ENCODE measurements at places on chromosomes 12 and 14.

GRCh38 chr12:3317481-3317815, 173.6 kb upstream of the PRMT8 start:
- no peak for DNase-seq

- no peak for DNase-seq
These were observed 278.4 kb upstream of the ATXN7L3B start for GRCh38 chr12:74259199-74259598.

- no peak for DNase-seq
These were observed 2.1 kb downstream of the WNK1 start for GRCh38 chr12:754473-754820.

GRCh38 chr14:104881369-104881979, 16.4 kb downstream of the CEP170B start:
- no peak for DNase-seq

GRCh38 chr12:91239481-91239880, 56.9 kb upstream of the DCN start:
- no peak for DNase-seq

DNA sequence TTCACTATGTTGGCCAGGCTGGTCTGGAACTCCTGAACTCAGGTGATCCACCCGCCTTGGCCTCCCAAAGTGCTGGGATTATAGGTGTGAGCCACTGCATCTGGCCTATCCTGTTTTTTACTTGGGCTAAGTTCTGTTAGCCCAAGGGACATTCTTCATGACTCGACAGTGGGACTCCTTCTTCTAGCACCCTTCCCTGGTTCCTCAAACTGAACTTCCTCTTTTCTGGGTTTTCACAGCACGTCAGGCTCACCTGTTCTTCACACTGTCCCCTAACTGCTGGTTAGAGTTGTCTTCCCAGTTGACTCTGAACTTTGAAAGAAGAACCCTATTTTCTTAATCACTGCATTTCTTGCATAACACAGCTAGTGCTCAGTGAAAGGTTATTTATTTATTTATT, 22.5 kb downstream of the CABP1 start:
- DNase-seq: no peak

- DNase-seq: no peak
These were observed 5.0 kb upstream of the BAZ2A start for GRCh38 chr12:56634837-56635791.

GRCh38 chr12:8922544-8922943, 8.2 kb downstream of the PHC1 start:
- DNase-seq: no peak

DNA sequence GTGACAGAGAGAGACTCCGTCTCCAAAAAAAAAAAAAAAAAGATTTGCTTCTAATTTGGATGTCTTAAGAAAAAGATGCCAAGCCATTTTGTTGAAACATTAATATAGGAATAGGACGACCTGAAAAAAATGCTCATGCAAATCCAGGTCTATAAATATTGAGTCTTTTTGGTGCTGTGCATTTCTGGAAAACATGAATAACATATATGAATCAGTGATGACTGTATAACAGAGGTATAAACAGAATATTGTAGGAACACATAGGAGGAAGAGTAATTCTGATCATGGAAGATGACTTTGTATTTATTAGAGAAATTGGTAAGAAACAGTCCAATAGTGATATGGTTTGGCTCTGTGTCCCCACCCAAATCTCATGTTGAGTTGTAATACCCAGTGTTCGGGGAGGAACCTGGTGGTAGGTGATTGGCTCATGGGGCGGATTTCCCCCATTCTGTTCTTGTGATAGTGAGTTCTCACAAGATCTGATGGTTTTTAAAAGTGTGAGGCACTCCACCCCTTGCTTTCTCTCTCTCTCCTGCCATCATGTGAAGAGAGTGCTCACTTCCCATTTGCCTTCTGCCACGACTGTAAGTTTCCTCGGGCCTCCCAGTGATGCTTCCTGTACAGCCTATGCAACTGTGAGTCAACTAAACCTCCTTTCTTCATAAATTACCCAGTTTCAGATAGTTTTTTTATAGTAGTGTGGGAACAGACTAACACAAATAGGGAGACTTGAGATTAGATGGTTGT, 3.0 kb upstream of the SRSF5 start:
- no peak for DNase-seq

GRCh38 chr14:80565001-80565400, 353.7 kb upstream of the DIO2 start:
- DNase-seq: no peak

DNA sequence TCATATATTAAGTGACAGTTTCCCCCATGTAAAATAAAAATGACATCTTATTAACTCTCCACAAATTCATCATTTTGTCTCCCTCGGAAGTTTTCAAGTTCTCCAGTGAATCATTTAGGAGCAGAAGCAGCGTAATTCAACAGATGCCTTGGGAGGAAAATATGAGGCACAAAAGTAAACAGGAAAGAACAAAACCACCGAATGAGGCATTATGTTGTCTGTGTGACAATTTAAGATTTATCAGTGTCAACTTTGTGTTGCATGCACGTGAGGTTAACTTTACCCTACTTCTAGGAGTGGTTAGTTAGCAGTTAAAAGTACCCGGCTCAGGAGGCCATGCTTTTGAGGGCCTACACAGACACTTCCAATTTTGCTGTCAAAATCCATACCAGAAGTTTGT, 258.6 kb downstream of the IPO8 start:
- no peak for DNase-seq

DNA sequence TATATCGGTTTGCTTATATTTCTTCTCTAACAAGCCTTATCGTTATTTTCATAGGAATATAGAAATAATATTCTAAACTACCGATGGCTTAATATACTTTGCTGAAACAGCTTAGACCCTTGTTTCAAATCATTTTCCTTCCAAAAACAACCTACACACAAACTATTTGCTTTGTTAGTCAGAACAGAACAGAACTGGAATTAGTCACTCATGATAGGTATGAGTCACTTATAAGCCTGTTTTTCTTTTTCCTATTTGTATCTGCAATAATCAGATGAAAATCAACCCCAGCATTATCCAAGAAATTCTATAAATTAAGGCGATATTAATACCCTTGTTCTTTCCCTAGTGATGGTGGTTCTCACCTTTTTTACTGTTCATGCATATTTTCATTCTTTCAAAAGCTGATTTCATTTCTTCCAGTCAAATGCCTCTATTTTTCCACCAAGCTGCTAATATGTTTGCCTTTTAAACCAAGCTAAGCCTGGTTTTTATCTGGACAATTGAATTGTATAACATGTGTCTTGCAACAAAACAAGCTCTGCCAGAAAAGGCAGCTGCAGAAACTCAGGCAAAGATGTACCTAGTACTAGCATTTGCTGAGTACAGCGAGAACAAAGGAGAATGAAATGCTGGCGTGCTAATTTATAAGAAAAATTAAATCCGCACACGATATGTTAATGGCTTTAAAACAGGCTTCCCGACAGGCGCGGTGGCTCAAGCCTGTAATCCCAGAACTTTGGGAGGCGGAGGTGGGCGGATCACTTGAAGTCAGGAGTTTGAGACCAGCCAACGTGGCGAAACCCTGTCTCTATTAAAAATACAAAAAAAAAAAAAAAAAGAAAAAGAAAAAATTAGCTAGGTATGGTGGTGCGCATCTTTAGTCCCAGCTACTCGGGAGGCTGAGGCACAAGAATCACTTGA, 1418.2 kb downstream of the AACS start:
- no peak for DNase-seq

GRCh38 chr14:100677554-100678468, 48.9 kb upstream of the DLK1 start:
- no peak for DNase-seq

GRCh38 chr14:58288106-58288792, 10.1 kb upstream of the ARID4A start:
- no peak for DNase-seq

- no peak for DNase-seq
These were observed 3.4 kb downstream of the GALNT16 start for GRCh38 chr14:69263364-69263763.

DNA sequence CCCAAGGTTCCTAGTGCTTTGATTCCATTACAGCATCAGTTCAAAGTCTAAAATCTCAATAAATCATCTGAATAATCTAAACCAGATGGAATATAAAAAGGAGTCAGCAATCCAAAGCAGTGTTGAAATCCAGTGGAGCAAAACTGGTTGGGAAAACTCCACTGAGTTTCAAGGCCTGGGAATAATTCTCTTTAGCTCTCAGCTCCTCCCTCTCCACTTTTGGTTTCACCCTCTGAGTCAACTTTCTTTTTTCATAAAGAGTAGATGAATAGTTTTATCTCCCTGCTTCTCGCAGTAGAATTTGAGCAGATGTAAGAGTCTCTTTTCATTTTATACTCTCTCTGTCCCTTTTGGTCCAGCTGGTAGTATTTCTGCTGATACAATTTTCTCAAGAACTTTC, 338.6 kb downstream of the APAF1 start:
- DNase-seq: no peak

Data from stimulated activated CD8-positive, alpha-beta memory T cell treated with anti-CD3 and anti-CD28 coated beads, Interleukin-15, amount 100 ng/mL, for 4 hours (primary cell).